ENCODE measurements at places on chromosomes 7 and 10. TPM values are rescaled to one million over a fixed set of nuclear protein-coding genes. Genes with fewer than 3 reads are reported as not detected.

DNA sequence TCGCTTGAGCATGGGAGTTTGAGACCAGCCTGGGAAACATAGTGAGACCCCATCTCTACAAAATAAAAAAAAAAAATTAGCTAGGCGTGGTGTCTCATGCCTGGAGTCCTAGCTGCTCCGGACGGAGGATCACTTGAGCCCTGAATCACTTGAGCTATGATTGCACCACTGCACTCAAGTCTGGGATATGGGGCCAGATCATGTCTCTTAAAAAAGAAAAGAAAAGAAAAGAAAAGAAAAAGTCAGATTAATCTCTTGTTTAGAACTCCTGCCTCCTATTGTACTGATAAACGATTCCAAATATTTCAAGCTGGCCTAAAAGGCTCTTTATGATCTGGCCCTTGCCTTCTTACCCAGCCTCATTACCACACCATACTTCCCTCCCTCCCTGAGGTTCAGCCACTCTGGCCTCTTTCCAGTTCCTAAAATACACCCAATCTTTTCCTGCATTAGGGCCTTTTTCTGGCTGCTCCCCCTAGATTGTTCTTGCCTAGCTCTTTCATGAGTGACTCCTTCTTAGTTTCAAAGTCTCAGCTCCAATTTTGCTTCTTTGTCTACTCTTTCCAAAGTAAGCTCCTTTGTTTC lies 41.7 kb downstream of the VCL start:
- peak; percentile 75 for DNase-seq

- peak; percentile 68 for DNase-seq
Observed at GRCh38 chr7:66845379-66846095, 75.5 kb upstream of the TMEM248 start.

GRCh38 chr10:79116801-79117723 lies 48.3 kb downstream of the ZMIZ1 start:
- DNase-seq, result no peak

- peak; percentile 88 for DNase-seq
Observed at GRCh38 chr7:74002474-74003017, 25.4 kb upstream of the ELN start.

Gene CAMK2B
- not detected for total RNA-seq

- DNase-seq, result no peak
Observed at GRCh38 chr10:69090685-69091084, 2.8 kb downstream of the SRGN start.

- DNase-seq, result no peak
Observed at GRCh38 chr10:29517352-29517923, 117.3 kb downstream of the SVIL start.

DNA sequence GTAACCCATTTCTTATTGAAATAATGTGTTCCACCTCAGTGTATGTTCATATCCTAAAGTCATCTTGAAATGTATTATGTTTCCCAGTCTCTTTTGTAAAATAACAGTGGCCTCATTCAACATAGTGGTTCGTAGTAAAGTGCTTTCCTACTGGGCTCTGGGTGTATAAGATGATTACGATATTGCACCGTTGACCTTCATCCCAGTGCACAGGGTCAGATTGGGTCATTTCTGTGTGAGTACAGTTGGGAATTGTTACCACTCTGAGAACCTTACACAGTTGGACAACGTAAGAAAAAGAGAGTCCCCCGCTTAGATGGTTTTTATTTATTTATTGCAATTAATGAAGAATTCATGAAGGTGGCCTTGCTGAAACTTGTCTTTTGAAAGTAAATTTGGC lies 135.6 kb downstream of the CHN2 start:
- DNase-seq, result no peak

Measured in upper lobe of left lung (tissue), 6 donors.